ENCODE measurements at places on chromosomes 4 and X.

- DNase-seq: no peak
These were observed 79.4 kb upstream of the CLDN34 start for GRCh38 chrX:9887659-9888297.

- no peak for DNase-seq
These were observed 909 bp upstream of the SLAIN2 start for GRCh38 chr4:48340276-48340964.

- DNase-seq: no peak
These were observed 268.5 kb downstream of the ARAP2 start for GRCh38 chr4:35975617-35976355.

DNA sequence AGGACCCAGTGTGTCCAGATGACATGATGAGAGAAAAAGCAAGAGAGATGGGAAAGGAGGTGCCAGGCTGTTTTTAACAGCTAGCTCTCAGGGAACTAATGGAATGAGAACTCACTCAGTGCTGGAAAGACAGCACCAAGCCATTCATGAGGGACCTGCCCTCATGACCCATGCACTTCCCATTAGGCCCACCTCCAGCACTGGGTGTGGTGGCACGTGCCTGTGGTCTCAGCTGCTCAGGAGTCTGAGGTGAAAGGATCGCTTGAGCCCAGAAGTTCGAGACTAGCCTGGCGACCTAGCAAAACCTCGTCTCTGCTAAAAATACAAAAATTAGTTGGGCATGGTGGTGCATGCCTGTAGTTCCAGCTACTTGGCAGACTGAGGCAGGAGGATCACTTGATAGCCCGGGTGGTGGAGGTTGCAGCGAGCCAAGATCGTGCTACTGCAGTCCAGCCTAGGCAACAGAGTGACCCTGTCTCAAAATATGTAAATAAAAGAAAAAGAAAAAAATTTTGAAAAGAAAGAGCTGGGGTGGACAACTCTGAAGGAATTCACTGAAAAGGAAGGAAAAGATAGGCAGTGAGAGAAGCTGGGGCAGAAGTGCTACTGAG, 50.9 kb downstream of the FAM193A start:
- no peak for DNase-seq

- DNase-seq: no peak
These were observed 207.6 kb upstream of the PITX2 start for GRCh38 chr4:110830461-110830860.

DNA sequence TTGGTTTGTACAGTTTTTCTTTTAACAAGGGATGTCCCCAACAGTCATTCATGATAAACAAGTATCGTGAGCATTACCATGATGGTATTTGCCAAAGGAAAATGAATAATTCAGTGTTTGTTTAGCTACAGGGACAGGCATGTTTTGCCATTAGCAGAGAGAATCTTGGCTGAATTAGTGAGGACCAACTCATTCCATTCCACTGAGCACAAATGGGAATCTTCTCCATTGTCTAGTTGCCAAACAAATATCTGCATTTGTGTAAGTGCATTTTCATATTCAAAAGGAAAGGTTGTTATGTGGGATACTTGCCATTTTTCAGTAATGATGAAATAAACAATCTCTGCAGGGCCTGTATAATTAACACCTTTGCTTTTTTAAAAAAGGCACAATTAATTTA, 1762.6 kb downstream of the RPA4 start:
- DNase-seq: no peak

- DNase-seq: peak; percentile 72
These were observed 58.5 kb upstream of the PRDM8 start for GRCh38 chr4:80138551-80139538.

- DNase-seq: no peak
These were observed at the start of gene NSUN7 for GRCh38 chr4:40749717-40750460. Gene NSUN7 (plus strand): TSS chr4:40749955. CDS start chr4:40750694, 739 bp downstream.
